H54 (cell line): ENCODE measurements at places on chromosomes 2 and 18.

GRCh38 chr18:5527603-5528002 is 16.2 kb downstream of the EPB41L3 start:
- no peak for DNase-seq

DNA sequence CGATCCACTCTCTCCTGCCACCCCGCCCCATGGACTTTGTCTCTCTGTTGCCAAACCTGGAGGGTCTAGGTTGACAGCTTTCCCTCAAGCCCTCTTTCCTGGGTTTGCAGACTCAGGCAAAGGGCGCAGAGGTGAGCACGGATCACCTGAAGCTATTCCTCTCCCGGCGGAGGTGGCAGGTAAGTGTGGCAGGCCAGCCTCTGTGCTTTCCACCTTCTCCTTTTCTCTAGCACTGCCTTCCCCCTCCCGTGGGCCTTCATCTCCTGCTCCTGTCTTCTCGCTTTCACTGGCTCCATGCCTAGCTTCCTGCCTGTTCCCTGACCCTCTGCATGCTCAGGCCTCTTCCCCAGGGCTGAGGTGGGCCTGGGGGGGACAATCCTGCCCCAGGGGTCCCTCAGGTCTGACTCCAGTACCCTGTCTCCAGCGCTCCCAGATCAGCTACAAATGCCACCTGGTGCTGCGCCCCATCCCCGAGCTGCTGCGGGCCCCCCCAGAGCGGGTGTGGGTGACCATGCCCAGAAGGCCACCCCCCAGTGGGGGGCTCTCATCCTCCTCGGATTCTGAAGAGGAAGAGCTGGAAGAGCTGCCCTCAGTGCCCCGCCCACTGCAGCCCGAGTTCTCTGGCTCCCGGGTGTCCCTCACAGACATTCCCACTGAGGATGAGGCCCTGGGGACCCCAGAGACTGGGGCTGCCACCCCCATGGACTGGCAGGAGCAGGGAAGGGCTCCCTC is 15.9 kb upstream of the GMPPA start:
- no peak for DNase-seq

DNA sequence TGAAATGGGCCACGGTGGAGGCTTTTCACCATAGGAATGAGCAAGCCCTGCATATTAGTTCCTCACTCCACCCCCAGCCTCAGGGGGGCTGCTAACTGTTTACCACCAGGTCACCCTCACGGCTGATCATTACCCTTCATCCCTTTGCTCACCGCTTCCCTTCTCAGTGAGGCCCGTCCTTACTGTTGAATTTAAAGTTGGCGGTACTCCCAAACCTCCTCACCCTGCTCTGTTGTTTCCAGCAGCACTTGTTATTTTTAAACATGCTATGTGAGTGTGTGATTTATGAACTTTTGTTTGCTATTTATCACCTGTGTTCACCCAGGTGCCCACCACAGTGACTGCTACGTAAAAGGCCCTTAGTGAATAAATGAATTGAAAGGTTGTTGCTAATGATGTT is 243.6 kb downstream of the ZNF407 start:
- DNase-seq, result no peak

- DNase-seq, result no peak
Measured at GRCh38 chr2:171719660-171720059, 32.4 kb downstream of the DYNC1I2 start.
